ENCODE measurements at places on chromosomes 12 and 14.

GRCh38 chr14:59101476-59101875 is 87.0 kb upstream of the DAAM1 start:
- DNase-seq: no peak

DNA sequence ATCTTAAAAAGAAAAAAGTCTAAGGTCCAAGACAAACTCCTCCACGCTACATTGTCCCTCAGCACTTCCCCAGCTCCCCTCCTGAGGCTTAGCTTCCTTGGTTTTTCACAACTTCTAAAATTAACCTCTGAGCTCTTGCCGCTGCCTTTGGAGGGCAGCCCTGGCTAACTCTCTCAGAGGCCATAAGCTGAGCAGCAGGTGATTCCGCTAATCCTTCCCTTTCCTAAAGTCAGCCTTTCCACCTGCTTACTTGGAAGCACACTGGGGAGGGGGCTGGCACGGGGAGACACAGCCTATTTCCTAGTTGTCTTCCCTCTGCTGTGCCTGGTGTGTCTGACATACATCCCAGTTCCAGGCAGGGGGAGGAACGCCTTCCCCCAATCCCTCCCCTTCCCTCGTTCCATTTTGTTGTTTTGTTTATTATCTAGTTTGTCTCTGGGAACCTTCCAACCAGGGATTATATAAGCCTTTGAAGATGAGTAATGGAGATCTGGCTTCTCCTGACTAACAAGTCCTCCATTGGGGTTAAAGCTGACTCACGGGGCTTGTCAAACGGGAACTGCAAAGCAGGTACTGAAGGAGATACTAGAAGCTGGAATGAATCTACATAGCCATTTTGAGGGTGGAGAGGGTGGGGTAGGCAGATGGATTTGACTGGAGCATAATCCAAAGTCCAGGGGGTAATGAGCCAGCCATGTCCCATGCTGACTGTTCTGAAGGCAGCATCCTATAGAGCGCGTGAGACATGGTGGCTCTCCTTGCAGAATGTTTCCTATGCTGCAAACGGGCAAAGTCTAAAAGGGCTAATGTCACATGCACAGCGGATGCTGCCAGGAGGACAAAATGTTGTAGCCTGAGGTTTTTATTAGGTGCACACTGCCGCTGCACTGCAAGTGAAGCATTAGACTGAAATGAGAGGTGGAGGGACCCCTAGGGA is 230.8 kb downstream of the FOXN3 start:
- no peak for DNase-seq

DNA sequence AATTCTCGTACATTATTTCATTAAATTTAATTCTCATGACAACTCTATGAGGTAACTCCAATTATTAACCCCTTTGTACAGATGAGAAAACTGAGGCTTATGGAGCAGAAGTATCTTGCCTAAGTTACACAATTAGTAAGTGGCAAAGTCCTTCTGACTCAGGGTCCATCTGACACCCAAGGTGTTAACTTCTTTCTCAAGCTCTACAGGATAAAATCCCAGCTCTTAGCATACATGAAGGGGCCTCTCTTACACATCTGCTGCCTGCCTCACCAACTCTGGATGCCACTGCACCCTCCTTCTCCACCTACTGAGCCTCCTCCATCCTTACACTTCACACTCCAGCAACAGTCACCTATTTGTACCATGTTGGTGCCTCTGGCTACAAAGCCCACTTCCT is 4.3 kb upstream of the KRT72 start:
- DNase-seq: no peak

DNA sequence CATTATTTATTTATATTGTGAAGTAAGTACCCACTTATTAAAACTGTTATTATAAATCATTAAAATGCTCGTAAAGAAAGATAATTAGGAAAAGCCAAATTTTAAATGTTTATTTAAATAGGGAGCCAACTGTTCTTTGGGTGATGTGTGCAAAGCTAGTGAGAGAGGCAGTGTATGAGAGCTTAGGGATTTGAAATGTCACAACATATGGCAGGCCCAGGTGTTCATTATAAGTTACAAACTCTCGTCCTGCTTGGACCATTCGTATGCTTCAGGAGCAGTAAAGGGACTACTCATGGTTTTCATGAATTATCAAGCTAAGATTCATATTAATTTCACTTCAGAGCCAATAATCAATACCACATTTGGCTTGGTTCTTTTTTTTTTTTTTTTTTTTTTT is 154.5 kb downstream of the TGFB3 start:
- no peak for DNase-seq

- DNase-seq: no peak
These were observed 1108.8 kb upstream of the SEL1L start for GRCh38 chr14:82642425-82642824.

GRCh38 chr12:39240587-39240986 is 202.3 kb downstream of the KIF21A start:
- no peak for DNase-seq

- DNase-seq: no peak
These were observed 93.9 kb downstream of the DAAM1 start for GRCh38 chr14:59282378-59282765.

GRCh38 chr12:87202189-87202588 is 827.0 kb downstream of the C12orf50 start:
- DNase-seq: no peak
